ENCODE measurements at places on chromosomes 6 and 20.

- no peak for DNase-seq
Measured at GRCh38 chr20:48750941-48751635, 76.7 kb downstream of the PREX1 start.

GRCh38 chr20:24831232-24831631 lies 117.8 kb upstream of the CST7 start:
- no peak for DNase-seq

GRCh38 chr6:64520050-64520449 lies 884.4 kb downstream of the PHF3 start:
- DNase-seq, result no peak

DNA sequence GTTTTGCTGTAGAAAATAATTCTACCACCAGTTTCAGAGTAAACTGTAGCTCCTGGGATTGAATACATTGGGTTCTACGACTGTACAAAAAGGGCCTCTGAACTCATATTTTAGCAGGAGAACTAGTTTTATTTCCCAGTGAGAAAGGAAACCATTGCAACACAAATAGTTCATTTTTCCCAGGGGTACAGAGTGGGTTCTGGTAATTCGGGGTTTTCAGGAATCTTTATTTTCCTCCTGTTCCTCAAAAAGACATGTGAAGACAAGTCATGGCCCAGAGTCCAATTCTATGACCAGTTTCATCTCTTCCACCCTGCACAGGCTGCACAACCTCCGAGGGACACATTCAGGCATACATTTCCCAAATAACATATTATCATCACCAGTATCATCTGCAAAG lies 222.1 kb downstream of the HIVEP2 start:
- no peak for DNase-seq

- no peak for DNase-seq
Measured at GRCh38 chr6:21109391-21110178, 484.0 kb upstream of the SOX4 start.

DNA sequence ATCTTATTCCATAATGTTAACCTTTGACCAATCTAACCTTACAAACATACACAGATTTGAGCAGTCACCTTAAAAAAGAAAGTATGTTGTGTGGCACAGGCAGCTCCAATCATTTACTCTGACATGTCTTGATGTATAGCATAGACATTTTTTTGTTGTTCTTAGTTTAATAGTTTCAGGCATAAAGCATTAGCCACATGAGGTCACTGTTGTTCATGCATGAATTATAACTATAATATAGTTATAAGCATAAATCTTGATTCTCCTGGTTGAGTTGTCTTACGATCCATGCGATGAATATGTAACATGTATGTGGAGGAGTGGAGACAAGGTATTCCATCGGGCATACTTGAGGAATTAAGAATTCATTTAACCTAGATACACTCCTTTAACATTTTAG lies 26.1 kb upstream of the NKAIN2 start:
- DNase-seq, result no peak

DNA sequence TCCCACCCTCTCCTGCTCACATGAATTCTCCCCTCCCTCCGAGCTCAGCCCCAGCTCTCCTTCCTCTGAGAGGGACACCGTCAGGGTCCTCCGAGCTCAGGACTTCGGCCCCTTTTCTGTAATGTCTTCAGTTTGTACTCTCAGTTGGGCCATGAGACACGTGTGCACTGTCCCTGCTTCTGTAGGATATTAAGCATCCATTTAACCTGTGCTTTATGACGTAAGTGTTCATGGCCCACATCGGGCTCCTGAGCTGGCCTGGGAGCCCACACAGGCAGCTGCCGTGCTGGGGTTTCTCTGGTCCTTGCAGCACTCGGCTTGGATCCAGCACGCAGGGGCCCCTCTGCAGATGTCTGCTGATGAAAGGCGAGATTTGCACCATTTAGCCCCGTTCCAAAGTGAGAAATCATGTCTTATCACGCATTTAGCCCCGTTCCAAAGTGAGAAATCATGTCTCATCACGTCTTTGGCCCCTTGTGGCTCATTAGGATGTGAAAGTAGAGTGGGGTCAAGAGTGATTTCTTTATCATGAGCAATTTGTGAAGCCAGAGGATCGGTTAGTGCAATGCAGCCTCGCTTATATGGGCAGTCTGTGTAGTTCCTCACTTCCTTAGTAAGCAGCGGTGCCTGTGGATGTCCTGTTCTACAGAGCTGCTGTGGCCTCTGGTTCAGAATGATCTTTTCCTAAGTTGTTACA lies 25.3 kb downstream of the DUSP22 start:
- DNase-seq, result no peak

GRCh38 chr20:19554666-19555065 lies 203.4 kb upstream of the RIN2 start:
- no peak for DNase-seq

GRCh38 chr20:50982363-50982762 lies 23.7 kb downstream of the MOCS3 start:
- DNase-seq, result no peak

DNA sequence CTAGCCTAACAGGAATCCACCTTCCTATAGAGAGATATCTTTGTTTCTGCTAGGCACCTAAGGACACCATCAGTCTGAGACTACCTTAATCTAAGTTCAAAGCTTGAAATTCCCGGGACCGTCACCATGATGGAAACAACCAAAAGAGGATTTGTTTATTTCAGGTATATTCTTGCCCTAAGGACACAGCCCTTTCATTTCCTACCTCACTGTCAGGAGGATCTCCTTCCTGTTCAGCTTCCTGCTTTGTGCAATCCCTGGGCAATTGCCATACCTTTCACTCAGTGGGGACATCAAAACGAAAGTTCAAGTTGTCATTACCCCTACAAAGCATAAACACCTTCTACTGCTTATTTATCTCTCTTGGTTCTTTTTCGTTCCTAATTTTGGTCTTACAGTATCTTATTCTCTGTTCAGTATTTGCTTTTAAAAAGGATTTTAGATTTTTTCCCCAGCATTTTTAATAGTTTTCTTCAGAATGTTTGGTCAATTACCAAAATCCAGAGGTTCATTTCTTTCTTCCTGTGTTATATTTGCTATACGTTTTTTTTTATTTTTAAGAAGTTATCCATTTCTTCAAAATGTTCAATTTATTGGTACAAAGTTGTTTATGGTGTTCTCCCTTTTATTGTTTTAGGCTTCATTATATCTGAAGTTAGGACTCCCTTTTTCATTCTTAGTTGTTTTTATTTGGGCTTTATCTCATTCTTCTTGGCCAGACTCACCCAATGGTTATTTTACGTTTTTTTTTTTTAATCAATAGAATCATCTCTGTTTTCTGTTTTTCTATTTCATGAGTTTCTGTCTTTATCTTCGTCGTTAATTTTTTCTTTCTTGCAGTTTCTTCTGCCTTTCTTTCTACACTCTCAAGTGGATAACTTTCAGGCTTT lies 13.0 kb upstream of the TBPL1 start:
- no peak for DNase-seq

DNA sequence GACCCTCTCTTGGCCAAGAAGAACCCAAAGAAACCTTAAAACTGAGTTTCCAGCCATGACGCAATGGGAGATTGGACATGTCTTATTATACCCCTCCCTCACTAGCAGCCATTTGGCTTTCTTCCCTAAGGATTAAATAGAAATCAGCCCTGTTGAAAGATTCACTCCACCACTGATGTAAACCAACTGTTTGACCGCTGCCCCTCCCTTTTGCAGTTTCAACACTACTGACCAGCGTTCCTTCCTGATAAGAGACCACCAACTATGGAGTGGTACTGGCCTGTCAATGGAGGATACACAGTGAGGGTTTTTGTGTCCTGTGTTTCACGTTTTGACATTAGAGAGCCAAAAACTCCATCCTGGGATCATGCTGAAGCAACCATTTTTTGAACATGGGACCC lies 53.2 kb upstream of the CD2AP start:
- DNase-seq, result no peak

DNA sequence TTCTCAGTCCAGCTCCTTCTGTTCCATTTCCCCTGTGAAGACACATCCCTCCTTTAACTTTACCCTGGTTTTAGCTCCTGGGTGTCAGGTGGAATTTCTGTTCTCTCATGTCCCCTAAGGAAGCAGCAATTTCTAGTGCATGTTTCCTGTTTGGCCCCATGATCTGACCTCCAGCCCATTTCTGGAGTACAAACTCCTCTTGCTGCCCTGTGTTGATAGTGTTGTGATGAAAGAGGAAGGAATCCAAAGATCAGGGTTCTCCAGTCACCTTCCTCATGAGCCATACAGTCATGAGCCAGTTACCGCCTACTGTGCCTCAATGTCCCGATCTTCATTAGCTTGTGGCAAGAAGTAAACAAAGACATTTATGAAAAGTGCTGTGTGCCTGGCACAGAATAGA lies 97.4 kb downstream of the PHACTR1 start:
- no peak for DNase-seq

- peak; percentile 14 for DNase-seq
Measured at GRCh38 chr6:151014404-151015100, 149.1 kb downstream of the MTHFD1L start.

DNA sequence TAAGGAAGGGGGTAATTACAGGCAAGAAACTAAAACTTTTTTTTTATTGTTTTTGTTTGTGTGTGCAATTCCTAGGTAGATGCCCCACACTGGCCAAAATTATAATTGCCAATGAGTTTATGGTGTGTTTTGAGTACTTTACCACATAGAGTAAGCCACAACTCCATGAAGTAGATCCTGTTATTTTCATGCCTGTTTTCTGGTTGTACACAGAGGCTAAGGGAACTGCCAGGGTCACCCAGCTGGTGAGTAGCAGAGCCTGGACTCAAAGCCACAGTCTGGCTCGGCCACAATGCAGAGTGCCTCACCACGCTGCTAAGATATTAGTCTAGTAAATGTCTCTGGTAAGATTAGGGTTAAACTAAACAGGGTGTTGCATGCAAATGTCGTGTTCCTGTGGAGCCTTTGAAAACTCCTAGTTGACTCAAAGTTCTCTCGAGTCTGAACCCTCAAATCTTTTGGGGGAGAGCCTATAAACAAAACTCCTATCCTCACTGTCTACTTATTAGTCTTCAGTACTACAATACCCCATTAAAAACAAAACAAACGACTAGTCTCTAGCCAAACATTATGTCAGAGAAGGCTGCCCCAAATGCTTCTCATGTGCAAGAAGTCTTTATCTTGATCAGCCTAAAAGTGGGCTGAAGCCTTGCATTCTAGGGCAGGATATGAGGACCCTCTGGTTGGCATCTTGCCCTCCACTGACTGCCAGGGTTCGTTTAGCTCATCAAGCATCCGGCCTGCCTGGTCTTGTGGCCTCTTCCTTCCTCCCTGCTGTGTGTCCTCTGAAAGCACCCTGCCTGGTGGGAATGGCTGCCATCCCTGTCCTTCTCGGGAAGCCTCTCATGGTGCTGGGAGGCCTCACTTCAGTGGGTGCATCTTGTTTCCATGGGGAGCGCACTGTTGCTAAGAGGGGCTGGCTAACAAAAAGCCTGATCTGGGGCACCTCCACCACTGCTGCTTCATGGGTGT lies 4.2 kb downstream of the DUSP22 start:
- no peak for DNase-seq

GRCh38 chr6:107488875-107489635 lies 862 bp upstream of the SOBP start:
- no peak for DNase-seq

GRCh38 chr6:111485342-111485741 lies 2.3 kb upstream of the REV3L start:
- no peak for DNase-seq

DNA sequence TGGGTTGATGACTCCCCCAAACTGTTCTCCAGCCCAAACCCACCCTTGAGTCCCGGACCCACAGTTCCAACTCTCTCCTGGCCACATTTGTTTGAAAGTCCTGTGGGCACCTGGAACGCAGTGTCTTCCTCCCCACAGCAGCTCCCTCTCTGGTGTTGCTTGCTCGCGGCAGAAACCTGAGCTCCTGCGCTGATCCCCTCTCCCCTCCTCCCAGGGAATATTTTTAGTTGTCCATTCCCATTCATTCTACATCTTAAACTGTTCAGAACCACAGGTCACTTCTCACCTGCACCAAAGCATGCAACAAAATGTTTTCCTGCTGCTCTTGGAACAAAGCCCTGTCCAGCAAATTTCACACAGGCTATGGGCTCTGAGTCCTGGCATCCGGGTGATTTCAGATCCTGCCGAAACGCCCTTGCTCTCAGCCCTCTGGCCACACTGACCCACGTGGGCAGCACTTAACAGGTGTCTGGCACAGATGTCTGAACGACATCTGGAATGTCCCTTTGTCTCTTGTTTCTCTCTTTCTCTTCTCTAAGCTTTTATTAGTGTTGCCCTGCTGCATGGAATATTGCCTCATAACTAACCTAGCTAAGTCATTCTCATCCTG lies 27.0 kb upstream of the PMEPA1 start:
- no peak for DNase-seq

DNA sequence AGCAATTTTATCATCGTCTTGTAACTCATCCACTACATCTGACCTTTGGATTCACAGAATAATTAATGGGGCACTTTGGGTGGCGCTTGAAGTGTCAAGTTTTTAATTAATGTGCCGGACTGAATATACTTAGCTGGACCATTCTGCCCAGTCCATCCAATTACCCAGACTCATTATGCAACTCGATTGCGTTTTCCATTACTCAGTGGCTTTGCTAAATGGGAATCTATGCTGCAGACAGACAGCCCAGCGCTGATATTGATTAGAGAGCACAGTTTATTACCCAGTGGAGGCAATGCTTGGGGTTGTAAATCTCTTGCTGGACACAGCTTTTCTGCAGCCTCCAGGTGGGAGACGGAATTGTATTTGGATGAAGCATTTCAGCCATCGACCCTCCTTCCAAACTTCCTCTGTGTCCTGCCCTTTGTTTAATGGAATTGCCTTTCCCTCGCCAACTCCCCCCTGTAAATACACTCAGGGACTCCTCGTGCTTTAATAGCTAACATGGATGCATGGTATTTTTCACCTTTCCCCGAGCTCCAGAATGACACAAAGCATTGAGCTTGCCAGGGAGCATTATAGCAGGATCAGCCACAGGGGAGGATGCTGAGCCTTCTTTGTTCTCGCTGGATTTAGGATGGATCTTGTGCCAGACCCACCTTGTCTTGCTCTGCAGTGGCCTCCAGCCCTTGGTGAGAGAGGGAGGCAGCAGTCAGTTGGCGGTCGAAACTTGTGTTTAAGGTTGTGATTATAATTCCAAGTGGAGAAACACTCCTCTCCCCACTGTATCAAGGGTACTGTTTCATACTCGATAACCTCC lies 59.7 kb downstream of the EDN3 start:
- no peak for DNase-seq

DNA sequence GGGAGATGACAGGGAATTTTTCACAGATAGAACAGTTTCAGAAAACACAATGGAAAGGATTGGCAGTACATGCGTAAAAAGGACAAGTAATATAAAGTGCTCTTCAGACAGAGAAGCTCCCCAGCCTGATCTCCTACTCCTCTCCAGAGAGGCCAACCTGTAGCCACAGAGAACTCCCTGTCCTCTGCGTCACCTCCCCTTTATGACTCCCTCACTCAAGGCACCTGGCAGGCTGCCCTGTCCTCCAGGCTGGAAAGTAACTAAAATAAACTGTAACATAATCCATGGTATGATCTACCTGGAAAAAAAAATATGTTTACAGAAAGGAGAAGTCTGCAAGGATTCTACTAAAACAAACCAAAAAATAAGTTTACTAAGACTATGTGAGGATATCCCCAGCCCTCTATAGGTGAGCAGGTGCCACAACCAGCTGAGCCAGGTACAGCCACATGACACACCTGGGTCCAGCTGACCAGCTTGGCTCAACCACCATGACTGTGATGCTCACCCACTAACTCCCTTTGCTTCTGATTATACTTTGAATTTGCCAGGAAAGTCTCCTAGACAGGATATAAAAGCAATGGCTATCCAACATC lies 29.2 kb downstream of the MBOAT1 start:
- no peak for DNase-seq

Data from stimulated activated CD4-positive, alpha-beta T cell treated with anti-CD3 and anti-CD28 coated beads, TNF-alpha, amount 100 ng/mL, for 48 hours (primary cell).